Kidney epithelial cell (primary cell): ENCODE measurements at places on chromosomes 3 and 15.

DNA sequence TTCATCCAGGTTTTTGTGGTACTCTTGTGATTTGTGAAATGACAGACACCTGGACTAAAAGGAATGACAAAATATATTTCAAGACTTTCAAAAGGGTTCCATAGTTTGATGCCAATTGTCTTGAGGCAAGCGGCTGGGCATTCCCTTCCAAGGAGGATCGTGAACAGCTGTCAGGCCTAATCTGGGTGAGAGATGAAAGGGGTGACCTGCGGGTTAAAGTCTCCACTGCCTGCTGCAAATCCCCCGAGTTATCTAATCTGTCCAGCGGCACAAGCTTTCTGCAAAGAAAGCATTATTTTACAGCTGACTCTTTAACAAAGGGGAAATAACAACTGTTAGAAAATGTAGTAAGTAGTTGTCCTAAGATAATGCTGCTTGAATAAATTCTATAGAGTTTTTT lies 128.7 kb upstream of the MB21D2 start:
- no peak for DNase-seq

DNA sequence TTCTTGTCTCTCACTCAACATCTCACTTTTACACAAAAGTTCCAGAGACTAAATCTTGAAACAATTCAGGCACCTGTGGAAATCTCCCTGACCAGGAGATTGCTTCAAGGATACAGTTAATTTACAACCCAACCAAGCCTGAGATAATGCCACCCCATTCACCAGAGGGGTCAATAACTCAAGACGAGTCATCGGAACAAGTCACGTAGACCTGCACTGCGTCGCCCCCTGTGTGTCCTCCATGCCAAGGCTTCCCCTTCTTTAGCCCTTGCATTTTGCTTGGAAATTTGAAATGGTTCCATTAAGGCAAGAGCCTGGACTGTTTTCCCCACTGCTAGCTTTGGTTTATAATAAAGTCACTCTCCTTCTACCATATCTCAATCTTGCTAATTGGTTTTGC lies 129.0 kb upstream of the NEO1 start:
- DNase-seq, result no peak

DNA sequence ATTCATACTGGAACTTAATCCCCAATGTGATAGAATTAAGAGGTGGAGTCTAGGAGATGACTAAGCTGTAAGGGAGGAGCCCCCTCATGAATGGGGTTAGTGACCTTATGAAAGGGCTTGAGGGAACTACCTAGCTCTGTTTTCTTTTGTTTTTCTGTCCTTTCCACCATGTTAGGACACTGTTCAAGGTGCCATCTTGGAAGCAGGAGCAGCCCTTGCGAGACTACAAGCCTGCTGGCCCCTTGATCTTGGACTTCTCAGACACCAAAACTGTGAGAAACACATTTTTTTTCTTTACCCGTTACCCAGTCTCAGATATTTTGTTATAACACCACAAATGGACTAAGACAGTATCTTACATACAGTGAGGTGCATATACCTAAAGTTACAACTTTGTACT lies 26.5 kb downstream of the GOLGA6A start:
- no peak for DNase-seq

GRCh38 chr3:183497313-183497712 lies 58.2 kb downstream of the KLHL6 start:
- no peak for DNase-seq

GRCh38 chr15:100528833-100529428 lies at the start of gene CERS3:
Gene CERS3 (minus strand): TSS chr15:100528950. CDS start chr15:100501849, 27,101 bp downstream.
- no peak for DNase-seq

DNA sequence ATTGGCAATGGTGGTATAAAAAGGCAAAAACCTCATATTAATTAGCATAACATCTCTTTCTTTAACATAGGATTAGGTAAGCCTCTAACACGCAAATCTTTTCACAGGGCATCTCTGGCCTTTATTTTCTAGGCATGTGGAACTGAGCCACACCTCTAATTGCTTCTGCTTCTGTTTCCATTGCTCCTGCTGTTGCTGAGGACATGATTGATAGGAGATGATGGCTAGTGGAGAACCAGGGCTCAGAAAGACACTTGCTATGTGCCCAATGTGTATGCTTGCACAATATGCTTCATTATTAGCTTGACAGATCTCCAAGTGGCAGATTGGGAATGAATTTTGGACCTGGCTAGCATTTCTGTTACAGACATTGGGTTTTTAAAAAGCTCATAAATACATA lies 114.5 kb downstream of the EPHA3 start:
- DNase-seq, result no peak
